T-helper 17 cell (primary cell): ENCODE measurements at places on chromosomes 16 and 17.

DNA sequence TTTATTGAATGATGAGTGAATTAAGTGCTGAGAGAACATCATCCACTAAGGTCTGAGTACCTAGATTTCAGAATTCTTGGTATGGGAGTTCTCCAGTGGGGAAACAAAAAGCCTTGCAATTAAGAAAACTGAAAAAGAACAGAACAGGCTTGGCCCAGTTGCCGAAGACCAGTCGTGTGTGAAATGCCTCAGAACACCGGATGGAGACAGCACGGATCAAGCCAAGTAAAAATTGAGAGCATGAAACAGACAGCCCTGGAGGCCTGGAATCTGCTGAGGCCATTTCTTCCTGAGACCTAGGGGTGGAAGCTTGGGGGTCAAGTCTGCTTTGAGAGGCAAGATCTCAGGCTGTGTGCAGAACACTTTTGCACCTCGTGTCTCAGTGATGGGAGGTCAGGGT lies 43.3 kb downstream of the GRIN2A start:
- no peak for DNase-seq

DNA sequence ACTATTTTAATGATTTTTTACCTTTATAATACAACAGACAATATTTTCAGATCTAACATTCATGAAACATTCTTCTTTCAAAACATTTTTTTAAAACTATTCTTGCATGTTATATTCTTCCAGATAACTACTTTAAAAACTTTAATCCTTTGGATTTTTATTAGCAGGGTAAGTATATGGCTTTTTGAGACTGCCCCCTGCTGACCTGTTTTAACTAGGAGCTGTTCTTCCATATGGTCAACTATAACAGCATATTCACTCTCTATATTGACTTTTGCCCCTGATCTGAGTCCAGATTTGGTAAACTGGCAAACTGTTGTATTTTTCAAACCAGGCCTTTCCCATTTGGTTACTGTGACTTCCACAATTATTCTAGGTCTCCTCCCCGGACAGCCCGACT lies 16.5 kb downstream of the ZNF18 start:
- no peak for DNase-seq

DNA sequence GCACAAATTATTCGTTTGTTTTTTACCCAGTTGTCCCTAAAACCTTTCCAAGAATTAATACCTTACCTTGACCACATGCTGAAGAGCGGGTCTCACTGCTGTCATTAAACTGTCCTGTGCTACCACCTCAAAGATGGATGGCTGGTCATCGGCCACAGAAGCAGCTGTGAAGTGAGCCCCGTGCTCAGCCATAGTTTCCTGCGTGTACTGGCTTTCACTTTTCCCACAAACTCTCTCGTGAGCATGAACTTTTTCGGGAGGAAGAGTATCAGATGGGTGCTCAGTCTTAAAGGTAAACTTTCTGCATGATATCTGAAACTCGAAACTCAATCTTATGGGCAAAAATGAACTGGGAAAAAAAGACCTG lies 558 bp downstream of the PEX12 start:
- no peak for DNase-seq

DNA sequence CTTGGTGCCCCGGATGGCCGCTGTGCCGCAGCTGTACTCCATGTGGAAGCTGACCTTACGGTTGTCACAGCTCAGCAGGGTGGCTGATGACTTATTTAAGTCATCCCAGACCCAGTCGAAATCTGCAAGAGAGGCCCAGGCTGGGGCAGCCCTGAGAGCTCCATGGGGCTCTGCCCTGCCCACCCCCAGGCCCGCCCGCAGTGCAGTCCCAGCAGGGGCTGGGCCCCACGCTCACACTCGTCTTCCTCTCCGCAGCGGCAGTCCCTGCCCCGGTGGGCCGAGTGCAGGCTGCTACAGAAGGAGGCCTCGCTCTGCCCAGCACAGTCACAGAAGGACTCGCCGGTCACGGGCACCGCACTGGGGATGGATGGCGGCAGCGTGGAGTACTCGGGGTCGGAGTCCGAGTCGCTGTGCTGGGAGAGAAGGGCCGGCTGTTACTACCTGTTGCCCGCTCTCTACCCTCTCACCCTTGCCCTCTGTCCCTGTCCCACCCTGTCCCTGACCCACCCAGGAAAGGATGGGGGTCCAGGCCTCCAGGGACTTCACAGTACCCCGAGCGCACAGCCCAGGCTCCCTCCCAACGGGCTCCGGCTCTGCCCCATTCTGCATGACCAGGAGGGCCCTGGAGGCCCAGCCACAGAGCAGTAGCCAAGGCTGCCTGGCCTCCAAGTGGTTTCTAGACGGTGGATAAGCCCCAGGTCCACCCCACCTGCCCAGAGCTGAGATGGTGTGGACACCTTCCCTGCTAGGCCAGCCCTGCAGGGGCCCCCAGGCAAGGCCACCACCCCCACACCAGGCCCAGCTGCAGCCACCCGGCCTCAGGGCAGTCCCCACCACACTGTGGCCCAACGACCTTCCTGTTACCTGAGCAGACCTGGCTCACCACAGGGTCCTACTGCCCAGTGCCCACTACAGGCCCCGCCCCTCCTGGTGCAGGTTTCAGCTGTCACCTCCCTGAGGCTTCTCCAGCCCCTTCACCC lies 3.9 kb downstream of the SPSB3 start:
- no peak for DNase-seq

DNA sequence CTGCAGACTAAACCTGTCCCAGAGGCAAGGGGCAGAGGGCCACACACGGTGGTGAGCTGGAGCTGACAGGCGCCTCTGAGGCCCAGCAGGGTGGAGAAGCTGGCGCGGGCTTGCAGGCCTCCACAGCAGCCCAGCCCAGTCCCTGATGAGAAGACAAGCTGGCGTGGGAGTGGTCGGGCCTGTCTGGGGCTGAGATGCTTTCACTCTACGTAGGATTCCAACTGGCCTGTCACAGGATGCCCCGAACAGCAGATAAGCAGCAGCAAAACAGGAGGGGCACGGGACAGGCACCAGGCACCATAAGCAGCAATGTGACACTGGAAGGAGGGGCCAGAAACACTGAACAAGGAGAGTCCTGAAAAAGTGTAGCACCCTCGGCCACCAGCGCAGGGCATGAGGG lies 40.1 kb downstream of the PEMT start:
- no peak for DNase-seq

DNA sequence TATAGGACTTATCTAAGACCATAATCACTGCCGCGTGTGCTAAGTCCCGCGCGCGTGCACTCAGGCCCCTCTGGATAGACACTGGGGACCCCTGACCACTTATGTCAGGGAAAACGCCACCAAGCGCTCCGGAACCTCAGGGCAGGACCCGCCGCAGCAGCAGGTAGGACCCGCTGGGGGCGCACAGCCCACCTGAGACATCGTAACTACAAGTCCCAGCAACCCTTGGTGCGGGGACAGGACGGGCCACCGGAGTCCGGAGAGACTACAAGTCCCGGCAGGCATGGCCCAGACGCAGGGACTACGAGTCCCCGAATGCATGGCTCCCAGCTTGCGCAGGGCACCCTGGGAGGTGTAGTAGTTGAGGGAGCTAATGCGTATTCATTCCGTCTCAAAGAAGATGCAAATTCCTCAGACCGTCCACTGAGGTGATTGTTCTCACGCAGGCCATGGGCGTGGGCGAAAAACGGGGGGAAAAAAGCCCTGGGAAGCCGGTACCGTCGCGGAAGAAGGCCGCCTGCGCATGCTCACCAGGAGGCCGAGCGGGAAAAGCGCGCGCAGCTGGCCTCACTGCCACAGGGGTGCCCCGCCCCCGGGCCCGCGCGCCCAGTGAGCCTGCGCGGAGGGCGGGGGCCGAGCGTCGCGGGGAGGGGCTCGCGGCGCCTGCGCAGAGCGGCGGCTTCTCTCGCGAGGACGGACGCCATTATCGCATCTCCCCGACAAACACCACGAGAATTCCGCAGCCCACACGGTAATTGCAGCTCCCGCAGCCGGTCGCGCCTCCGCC lies at the start of gene BANP:
TSS of gene BANP (plus strand) at position 670 of the 787 bp plus-strand sequence. CDS start 23,682 bp downstream, outside the sequence.
- peak; percentile 93 for DNase-seq

DNA sequence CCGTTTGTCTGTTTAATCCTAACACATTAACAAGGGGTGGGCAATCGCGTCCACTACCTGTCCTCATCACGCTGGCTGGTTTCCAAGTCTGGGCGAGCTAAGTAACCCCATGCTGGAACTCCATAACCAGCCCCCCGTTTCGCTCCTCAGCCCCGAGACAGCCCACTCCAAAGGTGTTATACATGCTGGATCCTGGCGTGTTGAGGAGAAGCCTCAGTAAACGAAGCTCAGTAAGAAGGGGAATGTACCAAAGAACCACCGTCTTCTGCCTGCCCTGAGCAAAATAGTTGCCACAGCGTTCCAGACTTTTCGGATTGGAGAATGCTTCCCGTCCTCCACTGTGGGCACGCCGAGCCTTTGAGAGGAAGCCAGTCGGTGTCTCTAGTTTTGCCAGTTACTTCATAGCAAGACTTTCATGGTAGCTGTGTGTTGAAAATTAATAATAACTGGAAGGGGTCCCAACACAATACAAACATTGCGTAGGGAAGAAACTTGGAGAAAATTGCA lies 16.1 kb upstream of the C17orf78 start:
- DNase-seq: no peak

DNA sequence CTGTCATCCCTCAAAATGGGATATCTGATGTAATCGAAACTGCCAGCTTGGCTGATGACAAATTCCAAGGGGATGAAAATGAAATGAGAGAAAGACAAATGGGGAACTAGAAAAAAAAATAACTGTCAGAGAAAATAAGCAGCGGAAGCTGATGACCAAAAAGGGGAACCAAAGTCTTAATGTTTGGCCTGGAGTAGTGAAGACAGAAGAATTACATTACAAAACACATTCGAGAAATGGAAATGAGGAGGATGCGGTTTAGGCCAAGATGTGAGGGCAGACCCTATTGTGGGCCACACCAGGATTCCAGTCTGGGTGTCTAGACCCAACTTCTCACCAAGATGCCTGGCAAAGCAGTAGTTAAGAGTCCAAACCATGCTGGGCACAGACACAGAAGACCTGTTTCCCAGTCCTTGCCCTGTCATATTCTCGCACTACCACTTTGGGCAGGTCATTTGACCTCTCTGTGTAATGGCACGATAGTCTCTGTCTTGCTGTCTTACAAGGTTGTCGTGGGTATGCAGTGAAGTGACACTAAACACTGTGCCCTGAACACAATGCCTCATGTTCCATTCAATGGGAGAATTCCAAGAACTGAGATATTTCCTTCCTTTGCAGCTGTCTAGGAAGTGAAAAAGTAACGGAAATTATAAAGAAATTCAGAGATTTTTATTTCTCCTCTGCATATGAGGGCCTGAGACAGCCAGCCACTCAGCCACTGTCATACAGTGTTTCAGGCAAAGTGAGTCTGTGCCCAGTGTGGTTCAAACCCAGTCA lies 12.3 kb upstream of the CCL2 start:
- DNase-seq: no peak

- DNase-seq: no peak
These were observed 29.4 kb downstream of the ATP6V0A1 start for GRCh38 chr17:42488032-42488431.

GRCh38 chr17:81909966-81910839 lies 996 bp downstream of the PCYT2 start:
- DNase-seq: no peak

DNA sequence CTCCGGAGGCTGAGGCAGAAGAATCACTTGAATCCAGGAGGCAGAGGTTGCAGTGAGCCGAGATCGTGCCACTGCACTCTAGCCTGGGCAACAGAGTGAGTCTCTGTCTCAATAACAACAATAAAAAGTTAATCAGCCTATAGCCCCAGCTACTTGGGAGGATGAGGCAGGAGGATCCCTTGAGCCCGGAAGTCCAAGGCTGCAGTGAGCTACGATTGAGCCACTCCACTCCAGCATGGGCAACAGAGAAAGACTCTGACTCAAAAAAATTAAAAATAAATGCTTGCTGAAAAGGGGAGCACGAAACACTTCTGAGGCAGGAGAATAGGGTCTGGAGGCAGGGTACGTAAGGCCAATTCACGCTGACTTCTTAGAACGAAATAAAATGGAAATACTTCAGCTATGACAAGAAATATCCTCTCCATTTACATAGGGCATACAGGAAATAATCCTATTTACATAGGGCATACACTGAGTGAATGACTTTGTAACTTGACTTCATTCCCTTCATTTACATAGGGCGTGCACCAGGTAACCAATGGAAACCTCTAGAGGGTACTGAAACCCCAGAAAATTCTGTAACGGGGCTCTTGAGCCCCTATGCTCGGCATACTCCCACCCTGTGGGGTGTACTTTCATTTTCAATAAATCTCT lies 3.2 kb upstream of the PRPSAP1 start:
- DNase-seq: no peak

DNA sequence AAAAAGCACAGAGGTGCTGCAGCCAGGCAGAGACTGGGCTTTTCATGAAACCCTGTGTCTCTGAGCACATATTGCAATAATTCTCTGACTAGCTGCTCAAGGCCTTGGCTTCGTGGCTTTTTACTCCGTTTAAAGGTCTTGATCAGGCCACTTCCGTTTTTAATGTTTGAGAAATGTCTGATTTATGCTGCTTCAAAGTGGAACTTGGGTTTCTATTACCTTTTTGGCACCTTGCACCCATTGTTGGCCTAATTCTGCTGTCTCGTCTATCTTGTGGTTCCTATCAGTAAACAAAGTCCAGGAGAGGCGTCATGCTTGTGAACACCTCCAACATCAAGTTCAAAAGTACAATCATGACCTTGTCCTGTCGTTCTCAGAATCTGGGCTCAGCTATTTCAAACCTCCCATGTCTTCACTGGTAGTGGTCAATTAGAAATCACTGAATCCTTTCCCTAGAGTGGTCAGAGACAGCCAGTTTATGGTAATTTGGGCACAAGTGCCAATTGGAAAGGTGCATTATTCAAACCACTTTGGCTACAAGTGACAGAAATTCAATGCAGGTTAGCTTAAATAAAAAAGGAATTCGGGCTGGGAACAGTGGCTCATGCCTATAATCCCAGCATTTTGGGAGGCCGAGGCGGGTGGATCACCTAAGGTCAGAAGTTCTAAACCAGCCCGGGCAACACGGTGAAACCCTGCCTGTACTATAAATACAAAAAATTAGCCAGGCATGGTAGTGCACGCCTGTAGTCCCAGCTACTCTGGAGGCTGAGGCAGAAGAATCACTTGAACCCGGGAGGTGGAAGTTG lies 33.3 kb upstream of the METTL9 start:
- no peak for DNase-seq
